Caudate nucleus (tissue), 63 donors: ENCODE measurements at places on chromosomes 1 and 21.

DNA sequence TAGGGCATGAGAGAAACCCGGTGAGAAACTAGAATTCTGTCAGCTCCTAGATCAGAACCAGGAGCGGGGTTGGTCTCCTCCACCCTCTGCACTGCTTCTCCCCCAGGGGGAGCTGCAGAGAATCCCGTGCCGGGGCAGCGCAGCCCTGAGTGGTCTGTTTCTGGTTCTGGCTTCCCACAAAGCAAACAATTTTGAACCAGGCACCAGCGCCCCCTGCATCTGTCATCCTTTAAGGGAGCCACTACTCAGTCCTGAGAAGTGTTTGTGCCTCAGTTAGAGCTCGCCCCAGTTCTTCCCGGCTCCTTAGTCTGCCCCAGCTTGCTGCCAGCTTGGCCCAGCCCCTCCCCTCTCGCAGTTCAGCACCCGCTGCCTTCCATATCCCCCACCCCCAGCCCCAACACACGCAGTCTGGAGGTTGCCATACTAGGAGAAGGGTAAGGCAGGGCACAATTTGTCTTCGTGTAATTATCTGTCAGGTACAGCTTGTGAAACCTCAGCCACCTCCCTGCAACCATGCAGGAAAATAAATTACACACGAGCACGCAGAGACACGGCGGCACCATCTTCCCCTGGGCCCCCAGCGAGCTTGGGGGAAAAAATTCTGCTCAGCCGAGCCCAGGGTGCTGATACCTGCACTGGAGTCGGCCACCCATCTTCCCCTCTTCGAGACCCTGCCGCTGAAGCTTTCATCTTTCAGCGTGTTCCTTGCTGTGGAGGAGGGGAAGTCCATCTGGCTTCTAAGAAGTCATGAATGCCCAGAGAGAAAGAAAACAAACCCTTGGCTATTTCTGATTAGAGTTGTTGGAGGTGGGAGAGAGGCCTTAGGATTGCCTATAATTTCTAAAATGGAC, 62.6 kb upstream of the CD1D start:
- DNase-seq: no peak

GRCh38 chr1:228032041-228032440, 25.2 kb downstream of the WNT3A start:
- DNase-seq: no peak

- DNase-seq: no peak
These were observed 24.0 kb upstream of the CDK18 start for GRCh38 chr1:205480349-205480985.

DNA sequence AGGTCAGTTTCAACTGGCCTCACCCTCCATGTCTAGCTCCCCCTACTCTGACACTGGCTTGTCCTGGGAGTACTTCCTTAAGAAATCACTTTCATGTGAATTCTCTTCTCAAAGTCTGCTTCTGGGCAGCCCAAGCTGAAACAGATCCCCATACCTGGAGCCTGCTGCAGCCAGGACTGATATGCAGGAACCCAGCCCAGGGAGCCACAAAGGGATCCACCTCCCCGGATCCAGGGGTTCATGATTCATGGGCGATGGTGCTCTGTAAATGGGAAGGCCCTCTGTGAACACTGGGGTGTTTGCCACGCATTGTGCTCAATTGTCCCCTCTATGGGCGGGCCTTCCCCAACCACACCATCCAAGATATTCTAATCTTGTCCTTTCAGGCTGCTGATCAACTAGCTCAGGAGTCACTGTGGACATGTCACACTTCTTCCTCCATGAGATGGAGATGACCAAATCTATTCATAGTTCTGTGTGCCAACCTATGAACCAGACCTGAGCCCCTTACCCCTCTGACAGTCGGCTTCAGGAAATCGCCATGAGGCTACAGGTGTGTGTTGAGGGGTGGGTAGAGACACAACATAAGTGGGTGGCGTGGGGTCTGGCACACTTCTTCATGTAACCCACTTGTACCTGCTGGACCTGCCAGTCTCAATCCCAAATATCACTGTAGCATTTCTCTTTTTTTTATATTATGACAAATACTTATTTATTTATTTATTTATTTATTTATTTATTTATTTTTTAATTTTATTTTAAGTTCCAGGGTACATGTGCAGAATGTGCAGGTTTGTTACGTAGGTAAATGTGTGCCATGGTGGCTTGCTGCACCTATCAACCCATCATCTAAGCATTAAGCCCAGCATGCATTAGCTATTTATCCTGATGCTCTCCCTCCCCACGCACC, 41.8 kb downstream of the RUNX3 start:
- no peak for DNase-seq
